ENCODE measurements at places on chromosomes 1 and 21. TPM values are rescaled to one million over a fixed set of nuclear protein-coding genes. Genes with fewer than 3 reads are reported as not detected.

Gene HPCAL4
- 2.6 TPM for total RNA-seq

Gene TMPRSS15
- not detected for total RNA-seq

Gene KLHDC9
- total RNA-seq, result 5.7 TPM

- DNase-seq, result no peak
Measured at GRCh38 chr1:35577071-35577998, 4.2 kb downstream of the TFAP2E start.

DNA sequence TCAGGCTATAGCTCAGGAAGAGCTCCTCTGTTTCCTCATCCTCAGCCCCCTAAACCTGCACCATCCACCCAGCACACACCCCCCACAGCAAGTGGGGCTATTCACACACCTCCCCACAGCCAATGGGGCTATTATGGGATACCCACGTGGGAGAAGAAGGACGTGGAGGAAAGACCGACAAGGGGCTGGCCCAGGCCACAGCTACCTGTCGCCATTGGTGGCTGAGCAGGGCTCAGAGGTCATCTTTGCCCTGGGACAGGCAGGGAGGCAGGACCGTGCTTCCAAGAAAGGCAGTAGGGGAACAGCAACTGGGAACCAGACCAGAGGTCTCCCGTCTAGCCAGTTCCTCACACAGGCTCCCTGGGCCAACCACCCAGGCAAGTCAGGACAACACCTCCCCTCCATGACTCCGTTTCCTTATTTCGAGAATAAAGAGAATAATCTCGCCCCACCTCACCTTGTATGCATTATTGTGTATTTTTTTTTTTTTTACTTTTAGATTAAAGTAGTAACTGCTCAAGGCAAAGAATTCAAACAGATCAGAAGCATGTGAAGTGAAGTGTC, 92.3 kb upstream of the TARDBP start:
- DNase-seq, result no peak

GRCh38 chr1:159474926-159475325, 35.4 kb downstream of the OR10J1 start:
- no peak for DNase-seq

GRCh38 chr1:221711063-221711577, 30.8 kb downstream of the DUSP10 start:
- no peak for DNase-seq

- DNase-seq, result no peak
Measured at GRCh38 chr1:12191242-12192032, 24.6 kb downstream of the TNFRSF1B start.

Gene ATP5PB
- total RNA-seq, result 551 TPM

DNA sequence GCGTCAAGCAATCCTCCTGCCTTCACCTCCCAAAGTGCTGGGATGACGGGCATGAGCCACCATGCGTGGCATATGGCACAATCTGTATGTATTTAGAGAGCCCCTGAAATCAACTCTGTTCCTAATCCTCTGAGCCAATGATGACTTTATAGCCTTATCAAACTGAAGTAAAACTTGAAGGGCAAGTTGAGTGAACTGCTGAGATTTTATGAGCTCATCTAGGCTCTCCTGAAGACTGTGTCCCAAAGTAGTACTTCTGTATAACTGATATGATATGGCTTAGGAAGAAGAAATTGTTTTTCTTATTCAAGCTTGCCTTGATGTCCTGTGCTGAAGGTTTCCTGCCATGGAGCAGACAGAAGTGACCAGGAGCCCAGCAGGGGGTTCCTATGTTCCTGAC, 23.7 kb upstream of the NKAIN1 start:
- DNase-seq, result no peak

DNA sequence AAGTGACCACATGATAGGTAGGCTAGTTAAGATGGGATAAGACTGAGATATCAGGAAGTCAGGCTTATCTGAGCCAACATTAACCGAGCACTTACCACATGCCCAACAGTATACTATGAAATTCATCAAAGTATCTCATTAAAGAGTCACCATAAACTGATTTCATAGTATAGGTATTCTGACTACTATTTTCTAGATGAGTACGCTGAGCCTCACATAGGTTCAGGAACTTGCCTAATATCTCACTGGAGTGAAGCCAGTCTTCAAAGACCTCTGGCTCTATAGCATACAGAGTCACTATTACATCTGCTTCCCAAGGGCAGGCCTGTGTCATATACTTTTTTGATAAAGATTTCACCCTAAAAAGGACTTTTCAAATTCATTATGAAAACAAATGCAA, 115.6 kb upstream of the NGF start:
- no peak for DNase-seq

- DNase-seq, result peak; percentile 25
Measured at GRCh38 chr1:23019863-23020625, 776 bp downstream of the KDM1A start.

Gene CHI3L1
- total RNA-seq, result 6.1 TPM

DNA sequence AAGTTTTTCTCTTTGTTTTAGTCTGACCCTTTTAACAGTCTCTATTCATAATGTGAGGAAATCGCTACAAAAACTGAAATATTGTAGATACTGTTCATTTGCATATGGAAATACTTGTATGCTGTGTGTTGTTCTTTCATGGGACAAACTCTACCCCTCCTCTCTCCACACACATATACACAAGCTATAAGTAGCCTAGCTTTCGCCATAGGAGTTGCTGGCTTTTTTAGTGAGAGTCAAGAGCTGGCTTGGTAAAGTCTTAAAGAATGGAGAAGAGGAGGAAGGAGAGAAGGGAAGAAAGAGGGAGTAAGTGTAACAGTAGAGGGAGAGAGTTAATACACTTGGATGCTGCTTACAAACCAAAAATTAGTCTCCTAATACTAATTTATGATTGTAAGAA, 115.6 kb downstream of the RABGAP1L start:
- no peak for DNase-seq

Gene CCDC185
- 0.12 TPM for total RNA-seq

DNA sequence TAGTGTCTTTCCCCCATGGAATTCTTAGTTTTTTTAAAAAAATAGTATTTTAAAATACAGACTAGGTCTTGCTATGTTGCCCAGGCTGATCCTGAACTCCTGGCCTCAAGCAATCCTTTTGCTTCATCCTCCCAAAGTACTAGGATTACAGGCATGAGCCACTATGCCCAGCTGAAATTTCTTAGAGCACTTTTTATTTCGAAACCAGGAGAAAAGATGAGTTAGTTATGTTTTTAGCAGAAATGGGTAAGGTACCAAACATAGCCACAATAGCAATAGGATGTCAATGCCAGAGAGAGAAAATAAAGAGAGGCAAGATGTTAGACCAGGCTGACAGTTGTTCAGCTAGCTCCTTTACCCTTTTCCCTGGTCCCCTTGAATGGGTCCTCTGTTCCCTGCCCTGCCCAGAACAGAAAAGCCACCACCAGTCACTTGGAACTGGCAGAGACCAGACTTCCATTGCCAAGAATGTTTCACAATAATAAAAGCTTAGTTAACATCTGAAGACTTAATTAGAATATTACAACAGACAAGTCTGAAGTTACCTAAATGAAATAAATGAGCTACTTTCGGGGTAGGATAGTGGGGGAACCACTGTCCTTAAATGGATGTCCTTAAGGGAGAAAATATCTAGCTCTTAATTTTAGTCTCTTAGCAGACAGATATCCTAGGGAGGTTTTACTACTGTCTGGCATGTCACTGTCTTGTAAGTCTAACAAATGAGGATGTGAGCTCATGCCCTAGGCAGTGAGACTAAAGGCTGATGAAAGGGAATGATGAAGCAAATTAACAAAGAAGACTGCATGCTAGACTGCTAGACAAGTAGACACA, 54.3 kb downstream of the ABL2 start:
- DNase-seq, result peak; percentile 36

DNA sequence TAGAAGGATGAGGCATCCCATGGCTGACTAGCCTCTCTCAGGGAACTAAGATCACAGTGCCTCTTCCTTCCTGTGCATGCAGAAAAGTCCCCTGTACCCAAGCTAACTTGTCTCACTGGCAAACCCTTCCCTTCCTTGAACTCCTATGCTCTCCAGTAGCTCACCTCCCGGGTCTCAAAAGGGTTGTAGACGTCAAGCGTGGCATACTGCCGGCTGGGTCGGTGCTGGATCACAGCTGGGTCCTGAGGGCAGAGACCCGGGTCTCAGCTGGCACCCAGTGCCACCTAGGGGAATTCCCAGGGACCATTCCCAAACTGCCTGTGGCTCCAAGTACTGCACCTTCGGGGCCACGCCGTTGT, 688 bp downstream of the SCAMP3 start:
- DNase-seq, result no peak

DNA sequence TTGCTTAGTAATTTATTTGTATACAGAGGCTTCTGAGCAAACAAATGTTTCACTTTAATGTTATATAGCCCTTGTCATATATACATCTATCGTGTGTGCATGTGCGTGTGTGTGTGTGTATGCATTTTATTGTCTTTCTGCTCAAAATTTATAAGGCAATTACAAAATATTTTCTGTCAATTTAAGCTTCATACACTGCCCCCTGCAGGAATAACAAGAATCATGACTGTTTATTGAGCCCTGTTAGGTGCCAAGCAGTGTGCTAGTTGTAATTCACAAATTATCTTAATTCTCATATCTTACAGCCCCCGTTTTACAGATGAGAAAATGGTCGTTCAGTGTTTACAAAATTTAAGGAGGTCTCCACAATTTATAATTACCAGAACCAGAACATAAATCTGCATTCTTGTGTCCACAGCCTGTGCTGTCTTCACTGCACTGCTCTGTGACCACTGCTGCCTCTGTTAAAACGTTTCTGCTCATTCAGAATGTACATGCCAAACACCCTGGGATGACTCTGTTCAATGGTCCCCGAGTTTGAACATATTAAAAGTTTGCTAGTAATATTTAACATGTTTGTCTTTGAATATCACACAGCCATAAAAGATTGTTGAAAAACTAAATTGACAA, 181.3 kb downstream of the ATP6V1G3 start:
- DNase-seq, result no peak

Gene LCE2C
- not detected for total RNA-seq

Gene KAZN
- total RNA-seq, result 12.6 TPM

Gene DCST1
- not detected for total RNA-seq

DNA sequence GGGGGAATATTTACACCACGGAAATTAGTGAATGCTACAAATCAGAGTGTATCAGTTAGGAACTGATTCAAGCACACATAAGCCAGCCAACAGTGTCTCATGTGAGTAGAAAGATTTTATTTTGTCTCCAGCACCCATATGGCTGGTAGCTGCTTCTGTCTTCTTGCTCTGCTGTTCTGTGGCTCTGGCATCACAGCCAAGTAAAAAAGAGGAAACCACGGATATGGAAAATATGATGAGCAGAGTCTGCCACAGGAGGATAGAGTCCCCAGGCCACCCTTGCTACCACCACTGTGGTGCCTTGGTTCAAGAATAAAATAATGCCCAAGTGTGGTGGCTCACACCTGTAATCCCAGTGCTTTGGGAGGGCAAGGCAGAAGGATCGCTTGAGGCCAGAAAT, 53.6 kb upstream of the SPOCD1 start:
- no peak for DNase-seq

DNA sequence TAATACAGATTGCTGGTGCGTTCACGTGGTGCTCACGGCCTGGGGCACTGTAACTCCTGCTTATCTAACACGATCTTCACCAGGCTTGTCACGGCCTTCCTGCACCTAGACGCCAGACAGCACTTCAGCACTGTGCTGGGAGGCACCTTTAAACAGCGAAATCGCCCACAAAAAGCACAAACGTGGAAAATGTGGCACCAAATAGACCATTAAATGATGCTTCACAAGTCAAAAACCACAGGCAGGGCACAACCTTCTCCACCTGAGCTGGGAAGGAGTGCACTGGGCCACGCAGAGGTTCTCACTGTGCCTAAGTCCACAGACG, 20.0 kb downstream of the IBA57 start:
- DNase-seq, result no peak

- DNase-seq, result no peak
Measured at GRCh38 chr1:221184131-221184794, 305.0 kb downstream of the HLX start.

DNA sequence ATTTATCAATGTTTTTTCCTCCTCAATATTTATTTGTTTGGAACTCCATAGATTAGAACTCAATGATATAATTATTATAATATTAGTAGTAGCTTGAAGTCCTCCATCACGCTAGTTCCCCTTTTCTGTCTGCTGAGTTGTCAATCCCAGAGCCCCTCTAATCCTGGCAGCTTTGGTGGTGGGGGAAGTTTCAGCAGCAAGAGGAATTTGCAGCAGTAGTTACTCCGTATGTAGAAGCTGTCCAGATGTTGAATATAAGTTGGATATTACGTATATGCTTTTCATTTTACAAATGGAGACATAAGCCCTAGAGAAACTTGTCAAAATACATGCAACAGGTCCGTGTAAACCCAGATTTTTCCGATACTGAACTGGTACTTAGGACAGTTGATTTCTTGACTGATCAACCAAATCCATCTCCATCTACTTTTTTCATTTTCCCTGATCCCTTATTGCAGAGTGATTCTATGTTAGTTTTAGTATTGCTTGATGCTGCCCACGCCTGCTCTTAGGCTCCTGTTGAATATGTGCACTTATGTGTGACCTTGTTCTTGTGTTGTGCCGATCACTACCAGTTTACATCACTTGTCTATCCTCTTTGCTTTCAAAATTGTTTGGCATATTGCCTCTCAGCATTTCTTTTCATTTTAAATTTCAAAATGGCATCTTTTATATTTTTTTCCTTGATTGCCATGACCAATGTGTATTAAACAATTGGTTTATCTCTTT, 28.1 kb downstream of the SMAP2 start:
- DNase-seq, result no peak

- peak; percentile 76 for DNase-seq
Measured at GRCh38 chr1:112706505-112707220, at the start of gene RHOC. Gene RHOC (minus strand): TSS chr1:112707127. CDS start chr1:112703799, 3,328 bp downstream.

DNA sequence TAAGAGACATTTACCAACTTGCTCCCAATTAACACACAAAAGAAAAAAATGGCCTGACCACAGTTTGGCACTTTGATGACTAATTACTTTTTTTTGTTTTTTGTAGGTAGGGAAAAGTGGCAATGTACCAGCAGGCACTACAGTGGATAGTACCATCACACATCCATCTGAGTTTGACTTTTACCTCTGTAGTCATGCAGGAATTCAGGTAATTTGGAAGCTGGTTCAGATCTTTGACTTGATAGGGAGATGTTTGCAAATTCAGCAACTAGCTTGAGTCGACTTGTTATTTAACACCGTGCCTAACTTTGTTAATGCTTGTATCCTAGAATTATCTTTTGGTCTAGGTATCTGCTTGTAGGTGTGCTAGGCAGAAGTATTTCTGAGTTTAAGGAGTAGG, 33.0 kb upstream of the AGO1 start:
- no peak for DNase-seq

Gene PTPN14
- 17.8 TPM for total RNA-seq

- DNase-seq, result no peak
Measured at GRCh38 chr1:207404849-207405525, 49.1 kb upstream of the CR2 start.

GRCh38 chr1:155277902-155278688, 832 bp downstream of the HCN3 start:
- peak; percentile 70 for DNase-seq

Gene VHLL
- total RNA-seq, result not detected

DNA sequence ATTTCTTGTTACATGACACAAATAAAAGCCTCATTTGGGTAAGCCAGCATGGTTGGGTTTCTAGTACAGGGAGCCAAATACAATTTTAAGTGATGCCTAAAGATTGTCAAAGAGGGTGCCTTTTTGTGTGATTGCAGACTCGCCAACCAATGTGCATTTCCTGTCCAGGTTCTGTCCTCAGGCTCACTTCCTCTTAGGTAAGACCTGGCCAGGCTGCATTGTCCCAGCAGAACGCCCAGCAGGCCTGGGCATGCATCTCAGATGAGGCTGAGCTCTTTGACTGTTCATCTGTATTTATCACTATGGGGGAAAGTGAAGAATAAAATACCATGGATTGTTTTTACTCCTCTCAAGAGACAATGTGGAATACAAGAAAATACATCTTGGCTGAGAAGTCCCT, 49.7 kb downstream of the KCNC4 start:
- no peak for DNase-seq

Gene CR1
- 11.3 TPM for total RNA-seq

Gene CHRM3
- 1.2 TPM for total RNA-seq
